ENCODE measurements at places on chromosomes 3 and 15.
A peak's percentile ranks its signal among the peaks of the same experiment; 100 is the strongest.

GRCh38 chr3:3799173-3800079 is at the start of gene LRRN1:
LRRN1 (plus strand) TSS chr3:3799431; CDS start chr3:3844642, 45,211 bp downstream.
- DNase-seq = peak; percentile 32

- no peak for DNase-seq
Measured at GRCh38 chr3:196149831-196150301, 61.3 kb downstream of the ZDHHC19 start.

DNA sequence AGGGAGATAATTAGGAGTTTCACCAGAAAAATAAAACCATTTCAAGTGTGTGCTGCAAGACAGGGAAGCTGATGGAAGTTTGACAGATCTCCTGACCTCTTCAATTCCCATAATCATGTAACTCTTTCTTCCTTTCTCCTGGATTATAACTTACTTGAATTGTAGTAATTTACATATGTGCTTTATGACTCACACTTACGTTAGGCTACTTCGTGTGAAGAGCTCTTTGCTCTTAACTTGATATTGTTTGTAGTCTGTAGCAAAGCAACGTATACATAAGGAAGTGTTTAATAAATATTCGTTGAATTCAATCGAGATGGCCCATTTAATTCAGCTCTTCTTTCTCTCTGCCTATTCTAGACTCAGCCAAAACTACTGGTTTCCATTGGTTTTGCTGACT is 23.5 kb downstream of the ROBO2 start:
- no peak for DNase-seq

- no peak for DNase-seq
Measured at GRCh38 chr3:88469216-88469615, 319.5 kb downstream of the C3orf38 start.

GRCh38 chr15:85646538-85647091 is 148.1 kb downstream of the KLHL25 start:
- no peak for DNase-seq

GRCh38 chr3:183555541-183556081 is at the start of gene KLHL6:
KLHL6 (minus strand) TSS chr3:183555706; CDS start chr3:183555653, 53 bp downstream.
- DNase-seq = peak; percentile 41

DNA sequence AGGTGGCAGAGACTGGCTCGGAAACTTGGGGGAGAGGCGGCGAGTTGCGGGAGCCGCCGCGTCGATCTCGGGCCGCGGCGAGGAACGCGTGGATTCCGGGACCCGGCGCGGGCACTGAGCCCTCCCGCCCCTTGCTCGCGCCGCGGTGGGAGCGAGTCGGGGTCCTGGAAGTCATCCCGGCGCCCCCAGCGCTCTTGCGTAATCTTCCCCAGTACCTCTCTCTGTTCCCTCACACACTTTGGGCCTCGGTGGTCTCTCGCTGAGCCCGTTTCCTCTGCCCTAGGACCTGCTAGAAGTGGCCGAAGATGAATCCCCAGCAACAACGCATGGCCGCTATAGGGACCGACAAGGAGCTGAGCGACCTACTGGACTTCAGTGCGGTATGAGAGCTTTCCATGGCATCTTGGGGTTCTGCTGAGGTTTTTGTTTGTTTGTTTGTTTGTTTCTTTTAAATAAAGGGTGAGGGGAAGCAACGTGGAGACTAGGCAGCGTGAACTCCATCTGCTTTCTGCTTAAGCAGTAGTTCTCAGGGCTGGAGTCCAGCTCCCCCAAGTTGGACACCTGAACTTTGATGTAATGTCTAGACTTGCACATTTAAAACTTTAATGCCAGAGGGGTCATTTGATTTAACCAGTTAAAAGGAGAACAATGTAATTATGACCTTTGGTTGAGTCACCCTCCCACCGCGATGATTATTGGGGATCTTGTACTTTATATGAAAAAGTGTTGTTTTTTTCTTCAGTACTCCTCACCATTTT is 1.3 kb downstream of the TCF12 start:
- DNase-seq = no peak

DNA sequence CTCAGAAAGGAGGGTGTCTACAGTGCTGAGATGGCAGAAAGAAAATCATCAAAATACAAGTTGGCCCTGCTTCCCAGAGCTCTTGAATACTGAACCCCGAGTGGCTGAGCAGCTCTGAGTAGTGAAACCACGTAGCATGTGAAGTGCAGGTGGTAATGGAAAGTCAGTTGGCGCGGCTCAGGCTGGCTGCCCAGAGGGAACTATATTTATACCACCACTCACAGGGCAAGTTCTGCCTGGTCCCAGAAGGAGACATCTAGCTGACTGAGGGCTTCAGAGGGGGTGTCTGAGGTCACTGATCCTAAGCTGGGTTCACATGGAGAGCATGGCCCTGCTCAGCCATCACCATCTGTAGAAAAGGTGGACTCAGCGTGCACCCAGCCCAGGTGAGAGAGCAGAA is 129.6 kb upstream of the AGBL1 start:
- DNase-seq = no peak

GRCh38 chr3:81580355-81580754 is 181.1 kb downstream of the GBE1 start:
- no peak for DNase-seq

- no peak for DNase-seq
Measured at GRCh38 chr15:37093480-37094332, 6.6 kb downstream of the MEIS2 start.

DNA sequence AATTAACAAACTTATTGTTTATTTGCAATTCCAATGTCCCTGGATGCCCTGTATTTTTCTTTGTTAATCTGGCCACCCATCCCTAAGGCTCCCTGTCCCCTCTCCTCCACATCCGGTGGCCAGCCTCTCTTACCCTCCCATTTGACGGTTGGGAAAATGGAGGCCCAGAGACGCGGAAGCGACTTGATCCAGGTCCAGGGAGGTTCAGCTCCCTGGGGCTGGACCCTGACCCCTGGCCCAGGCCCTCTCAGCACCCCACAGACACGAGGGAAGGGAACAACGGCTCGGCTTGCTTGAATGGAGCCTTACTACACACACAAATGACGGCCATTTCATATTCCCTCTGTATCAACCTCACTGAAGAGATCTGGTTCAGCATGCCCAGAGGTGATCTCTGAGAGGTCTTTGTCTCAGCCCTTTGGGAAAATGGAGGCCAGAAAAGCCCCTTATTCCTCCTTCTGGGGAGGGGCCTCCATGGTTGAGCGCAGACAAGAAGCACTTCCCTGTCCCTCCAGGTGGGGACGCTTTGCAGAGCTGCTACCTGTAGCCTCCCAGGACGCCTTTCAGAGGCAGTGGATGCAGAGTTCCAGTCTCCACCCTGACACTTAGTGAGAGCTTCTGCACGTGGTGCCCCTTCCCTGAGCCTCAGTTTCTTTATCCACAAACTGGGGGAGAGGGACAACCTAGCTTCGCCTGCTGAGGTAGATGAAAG is 82.1 kb downstream of the ATP2B2 start:
- DNase-seq = no peak

GRCh38 chr3:56962206-56962605 is 98.3 kb upstream of the SPATA12 start:
- DNase-seq = no peak

- no peak for DNase-seq
Measured at GRCh38 chr3:12286927-12287726, 1.7 kb upstream of the PPARG start.

GRCh38 chr15:29031502-29032228 is 145.9 kb downstream of the APBA2 start:
- no peak for DNase-seq

GRCh38 chr15:68553314-68553993 is 25.3 kb upstream of the CORO2B start:
- no peak for DNase-seq

- no peak for DNase-seq
Measured at GRCh38 chr3:66035763-66036477, 2.8 kb downstream of the MAGI1 start.

GRCh38 chr3:147368151-147368550 is 38.2 kb downstream of the ZIC4 start:
- no peak for DNase-seq

DNA sequence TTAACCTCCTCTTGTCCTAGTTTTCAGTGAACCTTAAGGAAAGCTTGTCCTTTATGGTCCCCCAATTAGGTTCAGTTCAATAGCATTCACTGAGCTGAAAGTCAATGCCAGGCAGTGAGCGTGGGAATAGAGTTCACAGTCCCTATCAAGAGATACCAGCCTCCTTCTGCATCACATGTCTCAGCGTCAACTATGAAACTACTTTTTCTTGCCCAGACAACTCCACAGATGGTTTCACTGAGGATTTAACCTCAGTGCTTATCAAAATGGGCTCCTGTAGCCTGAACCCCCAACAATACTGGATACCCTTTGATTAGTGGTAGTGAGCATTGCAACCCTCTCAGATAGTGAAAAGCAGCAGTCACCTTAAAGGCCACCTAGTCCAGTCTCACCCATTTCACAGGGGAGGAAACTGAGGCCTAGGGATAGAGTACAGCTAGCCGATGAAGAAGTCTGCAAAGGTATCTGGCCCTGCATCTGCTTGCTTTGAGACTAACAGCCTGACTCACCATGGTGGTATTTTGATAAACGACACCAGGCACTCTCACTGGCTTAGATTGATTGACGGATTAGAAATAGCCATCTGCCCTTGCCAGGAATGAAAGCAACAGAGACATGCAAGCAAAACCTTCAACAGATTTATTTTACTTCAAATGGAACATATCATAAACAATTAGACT is 1.6 kb upstream of the UBA3 start:
- DNase-seq = no peak

DNA sequence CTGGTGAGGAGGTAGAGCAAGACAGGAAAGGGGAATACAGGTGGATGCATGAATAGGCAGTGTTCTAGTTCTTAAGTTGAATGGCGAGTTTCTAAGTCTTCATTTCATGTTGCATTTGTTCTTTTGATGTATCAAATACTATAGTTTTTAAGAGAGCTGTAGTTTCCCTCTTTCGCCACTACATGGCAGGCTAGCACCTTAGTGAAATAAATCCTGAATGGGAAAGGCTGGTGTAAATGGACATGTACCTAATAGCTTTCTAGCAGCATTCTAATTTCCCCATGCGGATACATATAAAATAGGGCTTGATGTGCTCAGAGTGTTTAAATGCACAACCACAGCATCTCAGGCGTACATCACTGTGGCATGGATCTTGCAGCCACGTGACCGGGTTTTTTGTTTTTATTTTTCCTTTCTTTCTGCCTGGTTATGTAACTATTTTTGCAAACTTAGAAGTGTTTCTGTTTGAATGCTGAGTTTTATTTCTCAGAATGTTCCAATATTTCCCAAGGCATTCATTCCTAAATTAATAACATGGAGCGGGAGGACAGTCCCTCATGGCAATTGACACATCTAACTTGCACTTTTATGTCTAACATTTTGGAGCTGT is 23.5 kb upstream of the CLN6 start:
- peak; percentile 18 for DNase-seq

- DNase-seq = no peak
Measured at GRCh38 chr3:51813539-51813938, 34.5 kb upstream of the IQCF6 start.

DNA sequence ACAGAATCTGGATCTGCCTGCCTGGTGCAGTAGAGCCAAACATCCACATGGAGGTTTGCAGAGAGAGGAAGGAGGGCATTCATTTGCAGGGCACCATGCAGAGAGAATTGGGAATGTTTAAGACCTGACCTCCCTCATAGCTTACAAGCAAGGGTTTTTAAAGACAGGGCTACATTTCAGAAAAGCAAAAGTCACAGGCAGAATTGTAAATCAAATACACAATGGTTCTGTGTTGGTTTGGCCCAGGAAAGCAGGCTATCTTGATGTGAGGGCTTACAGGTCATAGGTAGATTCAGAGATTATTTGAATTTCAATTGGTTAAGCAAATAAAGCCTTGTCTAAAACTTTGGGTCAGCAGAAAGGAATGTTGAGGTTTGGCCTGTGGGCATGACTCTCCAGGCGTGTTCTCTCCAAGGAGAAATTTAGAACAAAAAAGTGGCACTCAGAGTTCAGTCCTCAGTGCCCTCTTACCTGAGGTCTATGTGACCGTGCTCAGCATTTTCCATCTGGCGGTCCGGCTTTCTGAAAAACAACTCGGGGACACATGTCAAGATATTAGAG is 91.5 kb downstream of the CD47 start:
- DNase-seq = no peak

DNA sequence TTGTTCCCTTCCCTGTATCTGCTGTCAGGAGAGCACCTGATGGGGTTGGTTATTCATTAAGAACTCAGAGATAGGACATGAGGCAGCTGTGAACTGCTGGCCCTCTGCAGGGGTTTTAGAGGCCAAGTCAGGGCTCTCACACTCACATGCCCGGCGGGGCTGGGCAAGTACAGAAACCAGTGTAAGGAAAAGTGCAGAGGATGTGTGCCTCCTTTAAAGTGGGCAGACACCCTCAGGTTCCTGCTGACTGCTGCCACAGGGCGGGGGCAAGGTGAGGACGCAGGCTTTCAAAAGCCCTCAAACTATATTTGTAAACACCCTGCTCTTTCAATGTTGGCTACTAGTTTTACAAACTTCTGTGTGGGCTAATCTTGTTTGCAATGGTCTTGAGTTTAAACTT is 22.4 kb downstream of the CXCR6 start:
- no peak for DNase-seq

DNA sequence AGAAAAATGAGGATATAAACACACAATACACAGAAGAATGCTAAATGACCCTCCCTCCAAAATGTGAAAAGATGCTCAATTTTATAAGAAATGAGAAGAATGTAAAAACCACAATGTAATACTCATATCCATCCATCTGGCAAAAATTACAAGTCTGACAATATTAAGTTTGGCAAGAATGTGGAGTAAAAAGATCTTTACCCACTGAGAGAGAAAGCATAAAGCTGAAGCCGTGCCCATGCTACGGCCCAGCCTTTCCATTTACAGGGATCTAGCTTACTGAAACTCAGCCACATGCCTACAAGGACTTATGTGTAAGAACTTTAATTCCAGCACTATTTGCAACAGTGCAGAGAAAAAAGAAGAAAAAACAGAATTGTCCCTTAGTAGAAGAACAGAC is 42.9 kb downstream of the ATP13A3 start:
- no peak for DNase-seq

GRCh38 chr3:120742849-120743365 is 363 bp downstream of the GTF2E1 start:
- DNase-seq = no peak

DNA sequence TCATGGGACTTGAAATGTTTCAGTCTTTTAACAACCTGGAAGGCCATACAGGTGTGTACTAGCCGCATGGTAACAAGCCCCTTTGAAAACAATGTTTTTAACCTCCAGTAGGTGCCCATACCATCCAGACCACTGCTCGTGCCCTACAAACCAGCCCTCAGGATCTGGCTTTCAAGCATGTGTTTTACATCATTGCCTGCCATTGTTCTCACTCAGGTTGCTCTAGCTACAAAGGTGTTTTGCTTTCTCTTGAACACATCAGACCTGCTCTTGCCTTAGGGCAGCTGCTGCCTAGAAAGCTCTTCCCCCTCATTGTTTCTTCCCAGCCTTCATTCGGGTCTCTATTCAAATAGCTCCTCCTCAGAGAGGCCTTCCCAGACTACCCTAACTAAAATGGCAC is 32.3 kb upstream of the MAP3K13 start:
- no peak for DNase-seq

DNA sequence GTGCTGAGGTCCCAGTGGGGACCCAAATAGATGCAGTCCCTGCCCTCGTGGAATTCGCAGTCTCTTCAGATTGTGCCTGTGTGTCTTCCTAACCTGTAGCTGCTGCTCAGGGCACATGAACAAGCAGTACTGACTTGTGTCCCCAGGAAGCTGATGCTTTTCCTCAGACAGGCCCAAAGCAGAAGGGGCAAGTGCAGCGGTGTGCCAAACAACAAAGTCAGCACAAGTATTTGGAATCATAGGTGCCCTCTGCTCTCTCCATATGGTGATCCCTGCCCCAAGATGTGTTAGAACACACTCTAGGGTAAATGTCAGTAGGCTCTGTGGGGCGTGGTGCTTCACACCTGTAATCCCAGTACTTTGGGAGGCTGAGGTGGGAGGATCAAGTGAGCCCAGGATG is 21.9 kb downstream of the BHLHE40 start:
- no peak for DNase-seq
